ENCODE measurements at places on chromosomes 7 and 10.

- DNase-seq: no peak
Measured at GRCh38 chr10:131964298-131964697, 17.4 kb downstream of the BNIP3 start.

- no peak for DNase-seq
Measured at GRCh38 chr7:159120540-159120919, 24.1 kb downstream of the VIPR2 start.

- DNase-seq: no peak
Measured at GRCh38 chr7:140348161-140348849, 50.0 kb downstream of the SLC37A3 start.

DNA sequence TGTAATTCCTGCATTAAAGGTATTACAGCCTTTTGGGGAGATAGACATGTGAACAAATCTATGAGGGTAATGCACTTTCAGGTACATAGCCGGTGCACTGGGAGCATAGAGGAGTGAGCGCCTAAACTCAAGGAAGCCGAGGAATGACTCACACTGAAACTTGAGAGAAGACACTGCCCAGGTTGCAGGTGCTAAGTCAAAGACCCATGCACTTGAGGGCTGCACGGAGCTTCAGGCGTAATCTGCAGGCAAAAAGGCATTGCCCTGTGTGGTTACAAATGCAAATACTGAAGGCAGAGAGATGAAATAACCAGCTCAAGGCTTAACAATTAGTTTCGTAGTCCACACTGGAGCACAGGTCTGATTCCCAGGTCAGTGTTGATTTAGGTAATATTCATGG is 51.0 kb upstream of the OSBPL3 start:
- no peak for DNase-seq

- DNase-seq: peak; percentile 86
Measured at GRCh38 chr7:148527717-148528168, 62.8 kb upstream of the C7orf33 start.

DNA sequence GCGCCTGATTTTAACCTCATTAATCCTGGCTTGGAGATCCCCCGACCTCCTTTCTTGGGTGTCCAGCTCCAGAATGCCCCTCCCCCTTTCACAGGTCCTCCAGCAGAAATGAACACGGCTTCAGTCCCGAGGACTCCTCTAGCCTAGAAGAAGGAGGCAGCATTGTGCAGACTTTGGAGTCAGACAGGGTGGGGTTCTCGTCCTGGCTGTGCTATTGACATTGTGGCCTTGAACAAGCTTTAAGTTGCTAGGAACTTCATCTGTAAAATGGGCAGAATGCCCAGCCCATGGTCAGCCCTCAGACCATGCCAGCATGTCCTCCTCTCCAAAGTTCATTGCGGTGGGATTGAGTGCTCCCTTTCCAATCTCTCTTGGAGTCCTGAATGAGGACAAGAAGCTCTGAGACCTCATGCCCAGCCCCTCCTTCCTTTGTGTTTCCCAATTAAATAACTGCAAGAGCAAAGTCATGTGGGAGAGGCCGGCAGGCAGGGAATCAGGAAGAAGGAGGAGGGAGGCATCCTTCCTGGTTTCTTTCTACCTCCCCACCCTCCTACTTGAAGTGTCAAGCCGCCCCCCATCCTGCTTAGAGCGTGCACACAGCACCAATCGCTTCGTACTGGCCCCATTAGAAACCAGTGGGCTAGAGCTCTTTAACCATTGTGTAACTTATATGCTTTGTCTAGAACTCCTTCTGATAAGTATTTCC is 86.4 kb downstream of the RBM20 start:
- no peak for DNase-seq

GRCh38 chr10:132988988-132989387 is 46.6 kb upstream of the CFAP46 start:
- DNase-seq: no peak

- DNase-seq: no peak
Measured at GRCh38 chr7:16411391-16411790, 9.9 kb downstream of the CRPPA start.

DNA sequence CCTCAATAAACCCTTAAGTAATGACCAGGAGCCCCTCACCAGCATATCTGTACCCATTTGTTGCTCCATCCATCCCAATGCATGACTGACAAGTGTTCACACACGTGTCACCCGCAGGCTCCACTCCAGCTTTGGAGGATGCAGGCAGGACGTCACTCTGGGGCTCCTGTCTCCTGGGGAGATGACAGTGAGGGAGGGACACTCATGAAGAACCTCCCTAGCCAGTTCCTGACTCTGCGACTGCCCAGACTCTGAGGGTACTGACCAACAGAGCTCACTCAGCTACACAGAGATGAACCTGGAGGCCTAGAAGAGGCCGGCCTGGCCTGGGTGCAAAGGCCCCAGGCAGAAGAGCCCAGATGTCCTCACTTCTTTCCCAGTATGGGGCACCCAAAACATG is 135.1 kb upstream of the RET start:
- DNase-seq: no peak

- no peak for DNase-seq
Measured at GRCh38 chr7:152633504-152633903, 42.4 kb downstream of the XRCC2 start.

- DNase-seq: no peak
Measured at GRCh38 chr10:82813856-82814255, 938.9 kb downstream of the NRG3 start.

DNA sequence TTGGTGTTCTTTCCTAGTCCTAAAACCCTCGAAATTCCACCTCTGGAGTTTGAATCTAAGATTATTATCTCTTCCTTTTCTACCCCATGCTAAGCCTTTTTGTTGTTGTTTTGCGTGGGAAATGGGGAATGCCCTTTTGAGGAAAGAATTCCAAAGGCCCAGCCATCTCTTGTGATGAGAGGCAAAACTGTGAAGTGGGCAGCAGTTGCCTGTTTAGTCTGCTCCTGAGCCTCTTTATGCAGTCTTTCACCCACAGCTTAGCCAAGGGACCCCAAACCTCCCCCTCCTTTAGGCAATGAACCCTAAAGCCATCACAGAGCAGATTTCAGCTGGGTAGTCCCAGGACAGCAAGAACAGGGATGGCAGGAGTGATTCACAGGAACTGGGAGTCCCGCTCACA is 95.5 kb downstream of the DNMBP start:
- no peak for DNase-seq

- no peak for DNase-seq
Measured at GRCh38 chr10:68208424-68209042, 23.4 kb downstream of the ATOH7 start.

DNA sequence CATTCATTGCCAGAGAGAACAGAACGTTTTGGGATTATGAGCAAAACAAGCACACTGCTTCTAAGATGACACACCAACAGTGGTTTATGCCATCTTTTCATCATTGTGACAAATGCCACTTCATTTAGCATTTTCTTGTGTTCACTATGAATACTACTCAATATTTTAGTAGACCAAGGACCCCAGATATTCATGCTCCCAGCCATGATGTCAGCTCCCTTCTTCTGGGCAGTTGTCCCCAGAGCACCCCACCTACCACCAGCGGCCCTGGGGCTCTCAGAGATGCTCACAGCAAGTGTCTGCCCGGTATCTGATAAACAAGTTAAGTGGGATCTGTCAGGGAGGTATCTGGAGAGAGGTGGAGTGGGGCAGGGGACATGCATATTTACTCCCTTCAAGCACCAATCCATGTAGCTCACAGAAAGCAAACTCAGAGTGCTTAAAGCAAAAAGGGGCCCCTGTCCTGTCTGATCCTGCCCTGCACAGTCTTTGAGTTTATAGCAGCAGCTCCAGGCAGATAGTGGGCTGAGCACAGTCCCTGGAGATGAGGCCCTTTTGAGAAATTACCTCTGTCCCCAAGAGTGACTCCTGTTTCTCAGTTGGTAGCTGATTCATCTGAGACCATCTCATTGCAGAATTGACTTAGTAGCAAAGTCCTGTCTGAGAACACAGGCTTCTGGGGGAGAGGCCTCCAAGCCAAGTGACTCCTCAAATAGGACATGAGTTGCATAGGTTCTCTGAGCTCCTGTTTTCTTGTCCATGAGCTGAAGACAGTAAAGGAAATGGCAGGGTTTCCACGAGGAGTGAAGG is 281.8 kb upstream of the KLF6 start:
- DNase-seq: no peak

GRCh38 chr7:69754476-69754875 is 156.2 kb downstream of the AUTS2 start:
- no peak for DNase-seq

DNA sequence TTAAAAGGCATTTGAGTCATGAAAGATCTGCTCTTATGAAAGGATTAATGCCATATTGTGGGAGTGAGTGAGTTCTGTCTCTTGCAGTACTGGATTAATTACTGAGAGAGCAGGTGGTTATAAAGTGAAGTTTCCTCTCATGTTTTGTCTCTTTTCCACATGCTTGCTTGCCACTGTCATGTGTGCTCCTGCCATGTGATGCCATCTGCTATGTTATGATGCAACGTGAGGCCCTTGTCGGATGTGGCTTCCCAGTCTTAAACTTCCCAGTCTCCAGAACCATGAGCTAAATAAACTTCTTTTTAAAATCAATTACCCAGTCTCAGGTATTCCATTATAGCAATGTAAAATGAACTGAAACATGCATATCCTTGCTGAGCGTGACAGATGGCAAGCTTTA is 22.7 kb upstream of the TCTN3 start:
- DNase-seq: no peak

GRCh38 chr7:55110282-55110992 is 91.6 kb downstream of the EGFR start:
- no peak for DNase-seq
